ENCODE measurements at places on chromosomes 5 and 9. TPM values are rescaled to one million over a fixed set of nuclear protein-coding genes. Genes with fewer than 3 reads are reported as not detected.

The SLC45A2 gene
- total RNA-seq: not detected

The GIN1 gene
- 4.1 TPM for total RNA-seq

The NUTM2G gene
- not detected for total RNA-seq

The FRMD3 gene
- total RNA-seq: 0.94 TPM

The SPINK13 gene
- total RNA-seq: not detected

The FOXI1 gene
- not detected for total RNA-seq
